ENCODE measurements at places on chromosomes 2 and 18.

DNA sequence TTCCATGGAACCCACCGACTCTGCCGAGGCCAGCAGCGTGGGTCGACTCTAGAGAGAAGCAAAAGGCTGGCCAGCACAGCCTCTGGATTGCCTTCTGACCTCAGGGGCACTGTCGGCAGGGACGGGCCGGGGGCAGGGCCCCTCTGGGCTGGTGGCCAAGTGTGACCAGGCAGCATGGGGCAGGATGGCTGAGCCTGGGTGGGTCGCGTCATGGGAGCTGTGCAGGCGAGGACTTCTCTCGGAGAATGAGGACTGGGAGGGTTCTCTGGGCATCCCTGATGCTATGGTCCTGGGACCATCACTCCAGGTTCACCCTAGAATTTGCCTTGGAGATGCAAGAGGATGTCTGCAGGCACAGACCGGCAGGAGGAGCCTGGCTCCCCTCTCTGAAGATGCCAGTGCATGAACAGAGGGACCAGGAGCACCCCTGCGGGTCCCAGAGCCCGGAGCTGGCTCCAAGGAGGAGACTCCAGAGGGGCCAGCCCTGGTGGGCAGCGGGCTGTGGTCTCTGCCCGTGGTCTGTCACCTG, 289.2 kb downstream of the NDUFA10 start:
- H3K4me1 ChIP-seq: no peaks in the 10 kb centered on the region
- H3K27ac ChIP-seq: no peak overlapping the region
- H3K4me3 ChIP-seq: no peak overlapping the region
- peaks cover 34% of the 10 kb centered on the region for H3K27me3 ChIP-seq

DNA sequence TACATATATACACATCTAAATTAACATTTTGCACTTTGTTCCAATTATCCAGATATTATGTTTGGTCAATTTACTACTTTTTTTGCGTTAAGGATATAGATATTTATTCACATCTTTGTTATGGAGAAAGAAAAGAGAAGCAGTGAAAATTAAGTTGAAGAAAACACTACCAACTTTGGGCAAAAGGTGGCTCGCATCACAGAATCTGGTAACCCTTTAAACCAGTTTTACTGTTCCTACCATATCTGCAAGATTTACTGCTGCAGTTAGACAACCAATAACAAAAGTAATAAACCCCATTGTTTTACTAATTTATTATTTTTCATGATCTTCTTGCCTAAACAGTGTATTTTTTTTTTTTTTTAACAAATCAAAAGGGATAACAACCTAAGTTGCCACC, 53.6 kb downstream of the SMAD2 start:
- H3K27me3 ChIP-seq: no peaks in the 10 kb centered on the region
- no peak for DNase-seq
- no peaks in the 10 kb centered on the region for H3K4me1 ChIP-seq
- H3K4me3 ChIP-seq: no peak overlapping the region
- H3K36me3 ChIP-seq: no peaks in the 10 kb centered on the region

- H3K4me3 ChIP-seq: no peak overlapping the region
- DNase-seq: no peak
- H3K27ac ChIP-seq: no peak overlapping the region
- no peaks in the 10 kb centered on the region for H3K4me1 ChIP-seq
- H3K36me3 ChIP-seq: no peaks in the 10 kb centered on the region
Observed at GRCh38 chr2:225282858-225283710, 116.4 kb upstream of the NYAP2 start.

DNA sequence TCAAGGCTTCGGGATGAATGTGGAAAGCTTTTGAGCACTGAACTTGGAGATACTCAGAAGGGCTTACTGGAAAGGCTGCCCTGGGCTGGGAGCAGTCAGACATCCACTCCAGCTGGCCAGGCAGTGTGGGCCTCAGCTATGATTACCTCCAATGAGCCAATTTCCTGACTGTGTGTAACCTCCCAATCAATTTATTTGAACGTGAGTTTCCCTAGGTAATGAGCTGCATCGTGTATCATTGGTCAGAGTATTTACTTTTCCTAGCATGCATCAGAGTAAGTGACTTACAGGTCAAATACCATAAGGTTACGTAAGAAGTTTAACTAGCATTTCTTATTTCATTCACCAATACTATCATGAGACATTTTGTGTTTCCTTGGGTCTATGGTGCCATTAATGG, 11.0 kb upstream of the CTAGE1 start:
- no peaks in the 10 kb centered on the region for H3K4me1 ChIP-seq
- H3K27me3 ChIP-seq: no peaks in the 10 kb centered on the region
- H3K36me3 ChIP-seq: no peaks in the 10 kb centered on the region
- H3K4me3 ChIP-seq: no peak overlapping the region

DNA sequence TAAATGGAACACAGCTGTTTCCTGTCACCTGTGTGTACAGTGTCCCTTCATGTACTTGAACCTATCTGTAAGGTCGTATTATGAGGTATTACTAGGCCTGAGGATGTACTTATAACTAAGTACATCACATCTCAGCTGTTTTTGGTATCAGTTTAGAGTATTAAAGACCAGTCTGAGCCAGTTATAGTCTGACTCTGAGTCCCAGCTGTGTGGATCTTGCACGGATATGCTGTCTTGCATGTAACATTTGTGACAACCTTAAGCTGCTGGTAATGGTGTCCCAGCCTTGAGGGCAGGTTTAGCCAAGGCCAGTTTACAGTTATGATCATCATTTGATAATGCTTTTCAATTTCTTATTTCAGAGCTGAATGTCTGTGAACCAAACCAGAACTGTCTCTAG, 496.3 kb downstream of the SLC4A3 start:
- no peak overlapping the region for H3K27ac ChIP-seq
- no peak for DNase-seq
- H3K27me3 ChIP-seq: no peaks in the 10 kb centered on the region
- no peaks in the 10 kb centered on the region for H3K36me3 ChIP-seq
- no peak overlapping the region for H3K4me3 ChIP-seq

DNA sequence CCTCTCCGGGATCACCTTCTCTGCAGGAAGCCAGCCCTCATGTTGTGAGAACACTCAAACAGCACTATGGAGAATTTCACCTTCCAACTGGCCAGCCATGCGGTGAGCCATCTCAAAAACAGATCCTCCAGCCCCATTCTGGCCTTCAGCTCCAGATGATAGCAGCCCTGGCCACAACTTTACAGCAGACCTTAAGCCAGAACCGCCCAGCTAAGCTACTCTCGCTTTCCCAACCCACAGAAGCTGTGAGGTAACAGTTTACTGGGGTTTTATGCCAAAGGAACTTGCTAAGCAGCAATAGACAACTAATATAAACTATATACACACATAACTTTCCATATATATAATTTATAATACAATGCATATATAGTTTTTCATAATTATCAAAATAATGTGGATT, 11.6 kb upstream of the PTPN4 start:
- H3K36me3 ChIP-seq: no peaks in the 10 kb centered on the region
- H3K27ac ChIP-seq: no peak overlapping the region
- DNase-seq: no peak

GRCh38 chr18:48862132-48862531, 88.6 kb downstream of the SMAD7 start:
- H3K36me3 ChIP-seq: no peaks in the 10 kb centered on the region
- H3K4me3 ChIP-seq: no peak overlapping the region
- no peaks in the 10 kb centered on the region for H3K27me3 ChIP-seq

- no peak overlapping the region for H3K4me3 ChIP-seq
- peaks cover 13% of the 10 kb centered on the region for H3K4me1 ChIP-seq
- H3K36me3 ChIP-seq: no peaks in the 10 kb centered on the region
- H3K27ac ChIP-seq: no peak overlapping the region
- no peaks in the 10 kb centered on the region for H3K27me3 ChIP-seq
- DNase-seq: no peak
Observed at GRCh38 chr2:113056521-113056920, 2.5 kb upstream of the IL36RN start.

DNA sequence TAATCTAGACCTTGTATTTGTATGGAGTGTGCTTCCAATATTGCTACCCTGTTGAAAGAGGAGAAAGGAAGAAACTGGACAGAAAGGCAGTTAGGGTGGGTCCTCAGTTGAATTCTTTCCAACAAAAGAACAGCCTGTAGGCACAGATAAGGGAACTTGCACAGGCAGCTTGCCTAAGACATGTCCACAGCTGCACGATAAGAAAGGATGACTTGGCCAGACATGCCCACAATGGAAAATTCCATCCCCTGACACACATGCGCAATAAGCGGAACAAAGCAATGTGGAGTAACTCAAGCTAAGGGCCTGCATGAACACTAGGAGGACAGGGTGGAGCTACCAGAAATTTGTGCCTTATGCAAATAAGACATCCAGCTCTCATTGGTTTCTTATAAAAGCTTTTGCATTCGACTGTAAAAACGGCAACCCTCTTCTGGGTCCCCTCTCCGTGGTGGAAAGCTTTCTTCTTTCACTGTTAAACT, 1084.7 kb upstream of the NXPH2 start:
- H3K4me1 ChIP-seq: no peaks in the 10 kb centered on the region
- H3K4me3 ChIP-seq: no peak overlapping the region
- no peaks in the 10 kb centered on the region for H3K27me3 ChIP-seq
- no peak for DNase-seq

- no peaks in the 10 kb centered on the region for H3K36me3 ChIP-seq
- H3K4me3 ChIP-seq: no peak overlapping the region
- no peak for DNase-seq
- no peaks in the 10 kb centered on the region for H3K27me3 ChIP-seq
Observed at GRCh38 chr2:16013359-16013911, 73.1 kb downstream of the MYCN start.

DNA sequence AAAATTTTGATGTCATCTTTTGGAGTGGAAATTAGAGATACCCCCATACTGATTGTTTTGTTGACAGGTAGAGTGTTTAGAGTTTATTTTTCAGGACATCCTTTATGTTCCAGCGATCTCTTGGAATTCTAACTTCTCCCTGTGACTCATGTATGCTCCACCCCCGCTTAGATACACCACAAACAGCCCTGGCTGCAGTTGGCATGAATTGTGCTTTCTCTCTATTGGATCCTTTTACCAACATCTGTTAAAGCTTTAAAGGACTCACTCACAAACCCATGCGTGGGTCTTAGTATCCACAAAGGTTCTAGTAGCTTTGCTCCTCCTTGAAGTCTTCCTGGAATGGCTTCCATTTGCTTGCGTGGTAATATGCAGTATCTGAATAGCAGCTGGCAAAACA, 409.5 kb upstream of the POU3F3 start:
- H3K27me3 ChIP-seq: no peaks in the 10 kb centered on the region
- H3K36me3 ChIP-seq: no peaks in the 10 kb centered on the region

Data from esophagus squamous epithelium (tissue), 5 donors.